ENCODE measurements at places on chromosomes 4 and X.

GRCh38 chr4:94576210-94576609 is 124.5 kb downstream of the PDLIM5 start:
- DNase-seq, result no peak

- no peak for DNase-seq
Measured at GRCh38 chr4:150033081-150033480, 45.2 kb upstream of the DCLK2 start.

GRCh38 chr4:182877326-182877883 is 39.8 kb downstream of the DCTD start:
- DNase-seq, result no peak

DNA sequence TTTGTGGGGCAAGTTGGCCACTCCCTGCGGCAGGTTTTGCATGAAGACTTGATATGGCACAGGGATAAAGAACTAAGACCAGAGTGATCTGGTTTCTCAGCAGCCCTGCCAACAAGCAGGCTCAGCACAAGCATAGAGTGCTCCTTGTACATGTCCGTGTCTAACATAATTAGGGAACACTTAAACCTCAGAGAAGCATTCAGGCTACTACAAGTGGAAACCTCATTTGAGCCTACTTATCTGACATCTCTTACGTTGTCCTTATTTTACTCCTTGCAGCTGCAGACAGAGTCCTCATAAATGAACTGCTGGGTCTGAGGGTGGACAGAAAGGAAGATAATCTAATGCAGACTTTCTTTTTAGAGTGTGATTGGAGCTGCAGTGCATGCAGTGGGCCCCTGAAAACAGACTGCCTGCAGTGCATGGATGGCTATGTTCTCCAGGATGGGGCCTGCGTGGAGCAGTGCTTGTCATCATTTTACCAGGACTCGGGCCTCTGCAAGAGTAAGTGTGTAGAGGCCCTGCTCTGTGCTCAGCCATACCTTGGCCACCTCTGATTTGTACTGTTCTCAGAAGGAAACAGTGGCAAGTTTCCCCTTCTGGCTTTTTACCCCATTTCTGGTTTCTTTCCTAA is 179.1 kb upstream of the ANXA3 start:
- no peak for DNase-seq

GRCh38 chr4:4864940-4865704 is 5.7 kb downstream of the MSX1 start:
- DNase-seq, result peak; percentile 25

DNA sequence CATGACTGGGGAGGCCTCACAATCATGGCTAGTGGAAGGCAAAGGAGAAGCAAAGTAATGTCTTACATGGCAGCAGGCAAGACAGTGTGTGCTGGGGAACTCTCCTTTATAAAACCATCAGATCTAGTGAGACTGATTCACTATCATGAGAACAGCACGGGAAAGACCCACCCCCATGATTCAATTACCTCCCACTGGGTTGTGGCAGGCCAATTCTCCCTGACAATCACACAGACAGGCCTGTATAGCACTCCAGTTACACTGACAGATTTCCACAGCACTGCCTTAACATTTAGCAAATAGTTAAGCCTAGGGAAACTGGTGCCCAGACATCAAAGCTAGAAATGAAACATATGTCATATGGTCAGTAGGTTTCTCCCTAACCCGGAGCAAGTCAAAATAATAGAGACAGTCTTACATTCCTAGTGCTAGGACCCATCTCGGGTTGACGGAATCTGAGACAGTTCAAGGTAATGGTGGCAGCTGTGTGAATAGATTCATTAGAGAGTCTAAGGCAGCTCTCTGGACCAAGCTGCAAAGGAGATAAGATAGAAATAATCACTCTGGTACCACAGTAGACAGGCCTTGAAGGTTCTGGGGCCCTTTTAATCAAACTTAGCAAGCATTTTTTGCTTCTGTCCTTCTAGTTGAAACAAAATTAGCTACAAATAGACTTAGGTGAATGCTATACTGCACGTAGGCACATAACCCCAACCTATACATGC is 9.4 kb upstream of the HERC5 start:
- DNase-seq, result no peak

DNA sequence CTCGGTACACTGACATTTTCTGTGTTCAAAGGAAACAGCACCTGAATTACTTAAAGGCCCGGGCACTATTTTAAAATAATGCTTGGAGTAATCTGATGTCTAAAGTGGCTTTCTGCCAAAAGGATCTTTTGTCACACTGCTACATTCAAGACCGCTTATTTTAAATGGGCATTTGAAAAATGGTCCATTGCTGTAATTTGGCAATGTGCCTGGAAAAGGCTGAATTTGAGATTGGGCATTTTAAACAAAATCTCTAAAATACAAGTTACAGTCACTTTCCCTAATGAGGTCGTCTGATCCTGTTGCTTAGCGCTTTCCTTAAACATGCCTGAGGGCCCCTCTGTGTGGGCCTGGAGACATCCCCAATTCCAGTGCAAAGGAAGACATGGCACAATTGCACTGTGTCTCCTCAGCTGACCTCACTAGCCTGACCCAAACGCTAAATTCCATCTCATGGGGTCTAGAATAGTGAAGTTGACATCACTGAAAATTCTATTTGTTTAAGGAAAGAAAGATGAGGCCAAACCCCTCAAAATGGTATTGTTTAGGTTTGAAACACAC is 214.2 kb downstream of the GPC3 start:
- no peak for DNase-seq

GRCh38 chr4:157172011-157172410 is 48.5 kb upstream of the GRIA2 start:
- no peak for DNase-seq

- no peak for DNase-seq
Measured at GRCh38 chrX:121298499-121298898, 251.1 kb downstream of the GLUD2 start.

DNA sequence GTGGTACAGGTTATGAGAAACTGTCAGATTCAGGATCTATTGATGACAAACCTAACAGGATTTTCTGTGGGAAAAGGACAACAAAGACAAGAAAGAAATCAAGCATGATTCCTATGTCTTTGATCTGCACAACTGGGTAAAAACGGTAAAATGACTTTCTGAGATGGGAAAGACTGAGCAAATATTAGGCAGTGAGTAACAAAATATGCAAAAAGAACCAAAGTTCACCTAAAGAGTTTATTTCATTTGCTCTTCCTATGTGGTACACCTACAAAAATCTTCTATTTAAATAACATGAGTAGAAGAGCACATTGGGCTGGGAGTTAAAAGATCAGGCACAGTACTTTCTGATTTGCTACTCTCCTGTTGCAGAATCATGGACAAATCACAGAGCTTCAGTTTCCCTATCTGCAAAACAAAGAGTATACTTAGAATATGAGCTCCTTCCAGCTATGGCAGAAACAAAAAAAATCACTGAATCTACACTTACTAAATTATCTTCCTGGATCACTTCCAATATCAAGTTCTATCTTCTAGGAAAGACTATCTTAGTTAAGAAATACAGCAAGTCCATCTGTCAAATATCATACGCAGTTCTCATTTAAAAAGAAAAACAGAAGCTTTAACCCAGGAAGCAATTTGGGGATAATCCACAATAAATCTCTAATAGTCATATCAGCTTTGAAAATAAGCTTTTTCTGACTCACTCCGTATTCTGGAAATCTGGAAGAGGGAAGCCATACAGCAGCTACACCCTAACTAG is 37.4 kb downstream of the NFXL1 start:
- DNase-seq, result no peak

GRCh38 chr4:26077756-26078155 is 163.7 kb downstream of the SMIM20 start:
- peak; percentile 27 for DNase-seq

- DNase-seq, result no peak
Measured at GRCh38 chrX:97639526-97639925, 755.8 kb downstream of the RPA4 start.

- DNase-seq, result no peak
Measured at GRCh38 chrX:118536687-118537461, 41.3 kb downstream of the DOCK11 start.

GRCh38 chrX:69110116-69110530 is 55.1 kb downstream of the PJA1 start:
- DNase-seq, result no peak

DNA sequence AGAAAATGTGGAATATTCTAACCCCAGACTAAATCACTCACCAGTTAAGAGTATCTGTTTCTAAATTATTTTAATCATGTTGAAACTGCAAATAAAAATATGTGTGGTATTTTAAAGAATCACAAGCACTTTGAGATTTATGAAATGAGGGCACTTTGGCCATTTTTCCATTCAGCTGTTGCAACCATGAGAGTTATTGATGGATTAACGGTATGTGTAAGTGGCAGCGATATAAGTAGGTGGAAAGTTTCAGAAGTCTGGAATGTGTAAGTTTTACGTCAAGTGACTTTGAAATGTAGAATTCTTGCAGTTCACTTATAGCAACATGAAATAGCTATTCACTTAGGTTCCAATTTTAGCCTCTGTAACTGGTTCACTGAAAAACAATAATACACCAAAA is 905.1 kb upstream of the SLIT2 start:
- DNase-seq, result no peak

DNA sequence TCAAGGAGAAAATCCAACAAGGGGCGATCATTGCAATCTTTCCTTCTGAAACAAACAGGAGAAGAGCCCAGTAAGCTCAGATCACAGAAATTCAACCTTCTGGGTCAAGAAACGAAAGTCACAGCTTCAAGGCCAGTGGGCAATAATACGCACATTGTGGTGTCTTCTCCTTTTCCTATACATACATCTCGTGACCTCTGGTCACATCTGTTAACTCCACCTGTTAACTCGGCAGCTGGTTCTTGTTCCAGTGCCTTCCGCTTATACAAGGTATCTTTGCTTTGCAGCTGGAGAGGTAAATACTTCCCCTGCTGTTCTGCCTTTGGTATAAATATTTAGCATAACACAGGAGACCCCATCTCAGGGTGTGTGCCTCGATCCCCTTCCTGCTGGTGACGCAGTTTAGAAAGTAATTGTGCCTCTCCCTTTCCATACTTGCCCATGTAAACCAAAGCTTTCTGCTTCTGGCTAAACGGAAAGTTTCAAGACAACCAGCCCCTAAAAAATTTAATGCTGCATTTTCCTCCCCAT is 45.0 kb downstream of the CCDC149 start:
- DNase-seq, result no peak

DNA sequence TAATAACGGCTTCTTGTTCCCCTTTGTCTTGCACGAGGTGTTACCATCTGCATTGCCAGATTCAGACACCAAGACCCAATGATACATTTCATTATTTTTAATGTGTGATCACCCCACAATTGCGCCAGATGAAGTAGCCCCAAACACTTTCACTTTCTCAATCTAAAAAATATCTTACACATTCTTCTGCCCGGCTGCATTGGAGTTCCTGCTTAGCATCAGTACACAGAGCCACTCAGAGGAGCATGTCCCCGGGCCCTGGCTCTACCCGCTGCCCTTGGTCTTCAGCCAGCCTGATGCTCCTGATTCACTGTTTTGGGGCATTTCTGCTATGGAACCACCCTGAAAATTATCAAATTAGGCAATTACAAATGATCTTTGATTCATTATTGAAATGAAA is 66.0 kb upstream of the TENM3 start:
- DNase-seq, result no peak

- DNase-seq, result no peak
Measured at GRCh38 chr4:86657910-86658309, 63.8 kb downstream of the PTPN13 start.

DNA sequence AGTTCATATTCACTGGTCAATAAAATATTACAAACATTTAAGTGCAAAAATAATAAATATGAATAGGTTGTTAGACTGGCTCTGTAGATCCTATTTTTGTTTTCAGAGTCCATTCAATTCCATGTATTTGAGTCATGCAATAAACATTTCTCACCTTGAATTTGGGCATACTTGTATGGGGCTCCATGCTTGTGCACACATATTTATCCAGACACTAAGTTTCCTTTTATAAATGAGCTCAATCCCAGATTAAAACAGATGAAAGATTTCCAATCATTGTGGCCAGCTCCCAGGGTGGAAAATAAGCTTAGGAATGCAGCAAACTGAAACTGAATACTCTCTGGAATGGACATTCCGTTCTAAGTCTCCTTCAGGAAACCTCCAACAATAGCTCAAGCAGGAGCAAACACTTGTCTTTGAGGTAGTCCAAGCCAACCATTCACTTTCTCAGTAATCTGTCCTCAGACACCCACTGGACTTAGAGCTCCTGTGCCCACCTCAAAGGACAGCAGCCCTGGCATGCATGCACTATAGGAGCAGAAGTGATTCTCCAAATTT is 16.4 kb downstream of the DMD start:
- no peak for DNase-seq

- DNase-seq, result no peak
Measured at GRCh38 chr4:75004755-75005668, 72.1 kb downstream of the PARM1 start.

GRCh38 chr4:162151386-162151785 is 12.4 kb downstream of the FSTL5 start:
- DNase-seq, result no peak

GRCh38 chr4:63922146-63922545 is 487.1 kb downstream of the TECRL start:
- no peak for DNase-seq
